Large intestine (tissue), 12 donors: ENCODE measurements at places on chromosomes 6 and 20.
A peak's percentile ranks its signal among the peaks of the same experiment; 100 is the strongest.

DNA sequence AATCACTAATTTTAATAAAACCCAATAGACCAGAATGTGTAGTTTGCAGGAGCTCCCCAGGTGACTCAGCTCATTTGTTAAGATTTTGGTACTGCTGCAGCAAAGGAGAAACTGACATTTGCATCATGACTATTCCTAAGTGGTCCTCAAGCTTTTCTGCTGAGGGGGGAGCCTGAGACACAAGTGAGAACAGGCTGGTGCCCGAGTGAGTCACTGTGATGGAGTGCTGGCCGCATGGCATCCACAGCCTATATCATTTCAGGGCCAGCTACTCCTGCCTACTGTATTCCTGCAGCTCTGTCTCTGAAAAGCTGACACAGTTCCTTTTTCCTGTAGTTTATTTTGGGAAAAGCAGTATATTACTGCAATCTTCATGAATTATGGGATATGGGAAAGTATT, 113.7 kb upstream of the ENPP5 start:
- no peaks in the 10 kb centered on the region for H3K4me1 ChIP-seq
- no peaks in the 10 kb centered on the region for H3K27me3 ChIP-seq
- H3K36me3 ChIP-seq: no peaks in the 10 kb centered on the region
- H3K4me3 ChIP-seq: no peak overlapping the region
- no peak overlapping the region for H3K27ac ChIP-seq

GRCh38 chr6:124974771-124975377, 12.6 kb downstream of the RNF217 start:
- H3K27ac ChIP-seq: peak overlapping the region; percentile 34
- no peaks in the 10 kb centered on the region for H3K27me3 ChIP-seq
- DNase-seq: peak; percentile 67
- H3K36me3 ChIP-seq: peaks cover 22% of the 10 kb centered on the region
- H3K4me3 ChIP-seq: no peak overlapping the region

GRCh38 chr20:31587545-31588389, 17.3 kb upstream of the ID1 start:
- no peaks in the 10 kb centered on the region for H3K36me3 ChIP-seq
- peaks cover 7% of the 10 kb centered on the region for H3K4me1 ChIP-seq
- H3K4me3 ChIP-seq: peak overlapping the region; percentile 53
- H3K27ac ChIP-seq: no peak overlapping the region
- no peaks in the 10 kb centered on the region for H3K27me3 ChIP-seq

GRCh38 chr6:56572788-56573471, 69.8 kb downstream of the DST start:
- no peaks in the 10 kb centered on the region for H3K27me3 ChIP-seq
- H3K4me3 ChIP-seq: no peak overlapping the region
- DNase-seq: no peak

GRCh38 chr6:13952101-13952500, 27.3 kb downstream of the RNF182 start:
- no peaks in the 10 kb centered on the region for H3K4me1 ChIP-seq
- DNase-seq: no peak
- no peaks in the 10 kb centered on the region for H3K36me3 ChIP-seq
- no peak overlapping the region for H3K27ac ChIP-seq
- H3K4me3 ChIP-seq: no peak overlapping the region
- H3K27me3 ChIP-seq: no peaks in the 10 kb centered on the region

DNA sequence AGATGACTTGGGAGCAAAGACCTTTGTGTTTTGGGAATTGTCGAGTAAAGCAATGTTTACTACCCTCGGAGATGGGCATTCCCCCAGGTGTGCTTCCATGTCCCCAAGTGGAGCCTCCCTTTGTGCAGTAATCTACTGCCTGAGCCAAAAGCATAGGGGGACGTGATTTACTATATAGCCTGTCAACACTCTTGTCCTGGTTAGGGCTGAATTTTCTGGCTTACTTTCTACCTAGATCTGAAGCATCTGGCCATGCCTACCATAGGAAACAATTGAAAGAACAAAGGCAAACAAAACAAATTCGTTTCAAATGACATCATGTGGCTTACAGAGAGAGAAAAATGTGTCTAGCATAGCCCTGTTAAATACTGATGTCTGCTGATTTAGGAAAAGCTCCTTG, 350.6 kb downstream of the SAMD5 start:
- no peak overlapping the region for H3K4me3 ChIP-seq
- DNase-seq: no peak
- no peak overlapping the region for H3K27ac ChIP-seq
- no peaks in the 10 kb centered on the region for H3K36me3 ChIP-seq
- H3K4me1 ChIP-seq: no peaks in the 10 kb centered on the region
- no peaks in the 10 kb centered on the region for H3K27me3 ChIP-seq

- no peak for DNase-seq
- no peak overlapping the region for H3K27ac ChIP-seq
- no peaks in the 10 kb centered on the region for H3K27me3 ChIP-seq
- no peak overlapping the region for H3K4me3 ChIP-seq
- H3K36me3 ChIP-seq: peaks cover 2% of the 10 kb centered on the region
- H3K4me1 ChIP-seq: no peaks in the 10 kb centered on the region
Observed at GRCh38 chr6:15595461-15596173, 67.2 kb downstream of the DTNBP1 start.

DNA sequence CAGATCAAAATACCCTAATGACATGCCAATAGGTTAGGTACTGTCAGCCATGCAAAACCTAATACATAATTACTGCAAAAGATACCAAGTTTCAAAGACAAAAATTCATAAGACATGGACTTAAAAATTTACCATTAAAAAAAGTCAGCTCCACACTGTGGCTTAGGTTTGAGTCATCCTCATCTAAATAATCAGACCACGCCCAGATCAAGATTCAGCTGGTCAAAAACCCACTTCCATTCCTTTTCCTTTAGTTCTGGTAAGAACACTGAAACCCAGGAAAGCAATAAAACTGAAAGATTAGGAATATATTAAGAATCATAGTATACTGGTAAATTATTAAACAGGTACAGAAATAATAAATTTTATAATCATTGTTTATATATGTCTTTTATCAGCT, 81.0 kb upstream of the ASF1A start:
- no peak overlapping the region for H3K27ac ChIP-seq
- H3K27me3 ChIP-seq: no peaks in the 10 kb centered on the region
- H3K4me3 ChIP-seq: no peak overlapping the region
- peaks cover 17% of the 10 kb centered on the region for H3K36me3 ChIP-seq
- DNase-seq: no peak
- no peaks in the 10 kb centered on the region for H3K4me1 ChIP-seq

DNA sequence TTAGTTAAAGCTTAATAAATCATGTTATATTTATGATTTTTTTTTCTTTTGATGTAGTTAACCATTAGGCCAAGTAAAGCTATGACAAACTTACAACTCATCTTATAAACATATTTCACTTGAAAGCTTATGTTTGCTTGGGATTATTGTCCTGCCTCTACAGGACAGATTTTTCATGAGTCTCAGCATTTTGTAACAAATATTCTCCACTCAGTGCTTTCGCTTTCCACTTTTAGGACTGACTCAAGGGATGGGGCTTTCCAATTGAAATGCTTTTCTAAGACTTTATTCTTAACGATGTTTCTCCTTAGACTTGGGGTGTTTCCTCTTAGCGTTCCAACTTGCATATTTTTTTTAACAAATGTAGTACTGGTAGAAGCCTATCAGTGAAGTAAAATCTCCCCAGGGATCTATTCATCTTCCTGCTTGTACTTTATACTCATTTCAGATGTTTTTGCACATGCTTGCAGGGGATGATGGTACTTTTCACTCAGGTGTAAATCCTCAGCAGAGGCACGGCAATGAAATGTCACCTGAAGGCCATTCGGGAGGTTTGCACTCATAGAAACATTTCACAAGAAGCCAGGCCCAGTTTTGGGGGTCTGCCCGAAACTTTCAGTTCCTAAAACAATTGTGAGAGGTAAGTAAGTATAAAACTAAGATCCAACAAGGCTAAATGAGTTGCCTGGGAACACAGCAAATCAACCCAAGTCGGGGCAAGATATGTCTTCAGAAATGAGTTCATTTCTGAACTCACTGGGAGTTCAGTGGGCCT, 298.1 kb upstream of the FOXQ1 start:
- H3K27ac ChIP-seq: no peak overlapping the region
- H3K4me1 ChIP-seq: no peaks in the 10 kb centered on the region
- no peak overlapping the region for H3K4me3 ChIP-seq

DNA sequence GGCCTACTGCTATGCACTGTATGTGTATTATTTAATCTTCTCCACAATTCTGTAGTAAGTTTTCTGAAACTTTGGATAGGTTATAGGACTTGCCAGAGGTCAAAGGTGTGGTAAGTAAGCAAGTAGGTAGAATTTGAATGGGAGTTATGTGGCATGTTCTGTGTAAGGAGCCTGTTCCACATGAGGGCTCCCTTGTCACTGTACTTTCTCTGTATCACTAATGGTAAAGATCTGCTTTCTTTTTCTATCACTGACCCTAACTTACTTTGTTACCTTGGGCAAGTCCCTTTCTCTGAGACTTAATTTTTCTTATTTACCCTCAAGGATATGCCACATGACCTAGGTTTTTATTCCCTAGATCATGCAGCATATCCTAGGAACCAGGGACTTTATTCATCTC, 50.3 kb downstream of the EIF2S2 start:
- H3K4me3 ChIP-seq: no peak overlapping the region
- H3K36me3 ChIP-seq: peaks cover 13% of the 10 kb centered on the region
- H3K4me1 ChIP-seq: no peaks in the 10 kb centered on the region
- DNase-seq: no peak

GRCh38 chr6:138387577-138388368, 10.1 kb downstream of the SMIM28 start:
- DNase-seq: no peak
- H3K4me3 ChIP-seq: no peak overlapping the region

- no peak overlapping the region for H3K27ac ChIP-seq
- H3K36me3 ChIP-seq: no peaks in the 10 kb centered on the region
- peaks cover 4% of the 10 kb centered on the region for H3K4me1 ChIP-seq
- no peaks in the 10 kb centered on the region for H3K27me3 ChIP-seq
- H3K4me3 ChIP-seq: no peak overlapping the region
- DNase-seq: no peak
Observed at GRCh38 chr6:16766043-16766536, 4.8 kb upstream of the ATXN1 start.

- H3K4me1 ChIP-seq: no peaks in the 10 kb centered on the region
- no peak overlapping the region for H3K4me3 ChIP-seq
- no peaks in the 10 kb centered on the region for H3K27me3 ChIP-seq
- no peak for DNase-seq
Observed at GRCh38 chr6:169144356-169144755, 109.3 kb downstream of the THBS2 start.

GRCh38 chr6:169167581-169168301, 85.9 kb downstream of the THBS2 start:
- H3K27ac ChIP-seq: no peak overlapping the region
- no peak for DNase-seq
- H3K4me3 ChIP-seq: no peak overlapping the region
- H3K27me3 ChIP-seq: no peaks in the 10 kb centered on the region

DNA sequence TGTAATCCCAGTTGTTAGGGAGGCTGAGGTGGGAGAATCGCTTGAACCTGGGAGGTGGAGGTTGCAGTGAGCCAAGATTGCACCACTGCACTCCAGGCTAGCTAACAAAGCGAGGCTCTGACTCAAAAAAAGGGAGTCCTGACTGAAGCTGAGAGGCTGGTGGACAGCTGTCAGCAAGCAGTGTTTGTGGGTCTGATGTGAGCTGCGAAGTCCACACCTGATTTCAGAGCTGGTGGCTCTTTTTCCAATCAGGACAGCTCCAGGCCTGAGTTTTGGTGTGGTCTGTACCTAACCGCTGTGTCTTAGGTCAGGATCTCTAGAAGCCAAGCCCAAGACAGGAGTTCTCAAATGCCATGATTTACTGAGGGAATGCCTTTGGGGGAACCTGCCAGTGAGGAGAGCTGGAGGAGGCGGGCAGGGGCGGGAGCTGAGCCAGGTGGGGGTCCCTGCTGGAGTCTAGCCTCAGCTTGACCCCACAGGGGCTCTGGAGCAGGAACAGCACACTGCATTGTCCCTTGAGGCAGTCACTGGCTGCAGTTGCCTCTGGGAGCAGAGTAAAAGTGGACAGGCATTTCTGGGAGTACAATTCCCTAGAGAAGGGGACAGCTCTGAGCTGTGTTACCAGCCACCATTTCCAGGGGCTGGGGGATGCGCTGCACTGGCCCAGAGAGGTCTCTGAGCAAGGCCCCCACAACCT, 5.0 kb downstream of the GFRA4 start:
- no peaks in the 10 kb centered on the region for H3K36me3 ChIP-seq
- peaks cover 56% of the 10 kb centered on the region for H3K27me3 ChIP-seq
- H3K4me3 ChIP-seq: no peak overlapping the region
- H3K27ac ChIP-seq: no peak overlapping the region
- DNase-seq: no peak
- no peaks in the 10 kb centered on the region for H3K4me1 ChIP-seq

- no peaks in the 10 kb centered on the region for H3K4me1 ChIP-seq
- H3K27ac ChIP-seq: no peak overlapping the region
- H3K36me3 ChIP-seq: no peaks in the 10 kb centered on the region
Observed at GRCh38 chr6:151475653-151476523, 17.9 kb upstream of the CCDC170 start.

DNA sequence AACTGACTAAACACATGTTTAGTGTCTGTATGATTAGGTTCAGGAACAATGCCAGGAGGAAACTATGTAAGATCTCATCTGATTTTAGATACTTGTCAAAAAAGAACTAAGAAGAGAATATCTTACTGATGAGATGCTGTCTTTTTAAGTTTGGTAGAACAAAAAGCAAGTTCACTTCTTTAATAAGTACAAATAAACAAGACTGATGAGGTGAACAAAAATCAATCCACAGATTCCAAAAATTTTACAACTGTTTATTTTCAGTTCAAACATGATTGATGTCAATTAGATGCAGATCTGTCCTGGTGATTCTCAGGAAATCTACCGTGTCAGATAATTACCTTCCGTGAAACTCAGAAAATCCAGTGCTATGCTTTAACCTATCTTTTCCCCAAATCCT, 24.9 kb downstream of the EPHA7 start:
- no peaks in the 10 kb centered on the region for H3K27me3 ChIP-seq
- H3K27ac ChIP-seq: no peak overlapping the region
- no peak for DNase-seq
- H3K4me3 ChIP-seq: no peak overlapping the region
- H3K36me3 ChIP-seq: no peaks in the 10 kb centered on the region
- H3K4me1 ChIP-seq: no peaks in the 10 kb centered on the region

GRCh38 chr20:59192533-59192896, 28.9 kb downstream of the ZNF831 start:
- no peaks in the 10 kb centered on the region for H3K36me3 ChIP-seq
- peaks cover 3% of the 10 kb centered on the region for H3K4me1 ChIP-seq
- no peak overlapping the region for H3K27ac ChIP-seq
- peaks cover 20% of the 10 kb centered on the region for H3K27me3 ChIP-seq

GRCh38 chr20:8050157-8050837, 30.7 kb upstream of the TMX4 start:
- DNase-seq: no peak
- no peak overlapping the region for H3K27ac ChIP-seq
- no peaks in the 10 kb centered on the region for H3K4me1 ChIP-seq
- peaks cover 5% of the 10 kb centered on the region for H3K27me3 ChIP-seq
- no peaks in the 10 kb centered on the region for H3K36me3 ChIP-seq

- H3K4me1 ChIP-seq: peaks cover 4% of the 10 kb centered on the region
- H3K27me3 ChIP-seq: no peaks in the 10 kb centered on the region
- H3K4me3 ChIP-seq: no peak overlapping the region
- no peak overlapping the region for H3K27ac ChIP-seq
- no peak for DNase-seq
Observed at GRCh38 chr6:56278171-56278591, 30.8 kb upstream of the COL21A1 start.

GRCh38 chr6:34115403-34115795, 30.5 kb downstream of the GRM4 start:
- no peaks in the 10 kb centered on the region for H3K4me1 ChIP-seq
- peak; percentile 4 for DNase-seq
- no peak overlapping the region for H3K27ac ChIP-seq
- H3K27me3 ChIP-seq: peaks cover 2% of the 10 kb centered on the region
- no peaks in the 10 kb centered on the region for H3K36me3 ChIP-seq
